Stimulated activated CD4-positive, alpha-beta T cell treated with anti-CD3 and anti-CD28 coated beads, TNF-alpha, amount 100 ng/mL, for 48 hours (primary cell): ENCODE measurements at places on chromosomes 4 and X.
A peak's percentile ranks its signal among the peaks of the same experiment; 100 is the strongest.

DNA sequence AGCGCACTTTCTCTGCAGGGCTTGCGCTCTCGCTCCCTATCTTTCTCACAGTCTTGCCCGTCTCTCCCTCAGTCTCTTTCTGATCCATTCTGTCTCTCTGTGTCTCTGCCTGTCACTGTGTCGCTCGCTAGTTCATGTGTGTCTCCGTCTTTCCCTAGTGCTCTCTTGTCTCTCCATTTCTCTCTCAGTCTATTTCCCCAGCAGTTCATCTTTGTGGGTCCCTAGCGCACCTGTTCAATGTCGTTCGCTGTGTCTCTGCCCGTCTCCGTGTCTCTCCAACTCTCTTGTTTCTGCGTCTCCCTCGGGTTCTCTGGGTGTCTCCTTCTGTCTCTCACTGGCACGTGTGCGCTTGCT, 1.5 kb downstream of the GPR101 start:
- no peak for DNase-seq

GRCh38 chrX:44400588-44400987, 57.1 kb upstream of the EFHC2 start:
- peak; percentile 32 for DNase-seq

GRCh38 chr4:17094159-17094875, 195.9 kb upstream of the LDB2 start:
- no peak for DNase-seq

DNA sequence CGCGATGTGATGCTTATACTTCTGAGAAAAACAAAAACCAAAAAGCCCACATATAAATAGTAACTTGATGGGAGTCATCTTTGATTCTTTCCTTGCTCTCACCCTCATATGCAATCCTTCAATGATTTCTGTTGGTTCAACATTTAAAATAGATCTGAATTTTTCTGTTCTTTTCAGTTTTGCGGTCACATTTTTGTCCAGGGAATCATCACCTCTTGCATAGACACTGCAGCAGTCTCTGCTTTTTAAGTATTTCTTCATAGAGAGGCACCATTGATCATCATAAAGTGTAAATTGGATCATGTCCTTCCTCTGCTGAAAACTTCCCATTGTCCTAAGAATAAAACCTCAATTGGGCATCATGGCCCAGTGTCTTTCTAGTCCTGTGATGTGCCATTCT, 81.1 kb upstream of the SLC4A4 start:
- DNase-seq: no peak

DNA sequence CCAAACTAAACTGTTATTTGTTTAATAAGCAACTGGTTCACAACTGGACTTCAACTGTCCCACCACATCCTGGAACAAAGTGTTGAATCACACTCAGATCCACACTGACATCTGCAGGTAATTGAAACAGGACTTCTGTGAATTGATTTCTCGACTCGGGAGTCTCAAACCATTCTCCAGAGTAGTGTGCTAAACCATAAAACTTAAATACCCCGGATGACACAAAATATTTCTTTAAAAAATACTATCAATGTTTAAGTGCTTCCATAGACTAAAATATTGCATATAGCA, 95.4 kb upstream of the PLAC1 start:
- no peak for DNase-seq

GRCh38 chrX:147739196-147739595, 172.5 kb upstream of the FMR1 start:
- DNase-seq: no peak

DNA sequence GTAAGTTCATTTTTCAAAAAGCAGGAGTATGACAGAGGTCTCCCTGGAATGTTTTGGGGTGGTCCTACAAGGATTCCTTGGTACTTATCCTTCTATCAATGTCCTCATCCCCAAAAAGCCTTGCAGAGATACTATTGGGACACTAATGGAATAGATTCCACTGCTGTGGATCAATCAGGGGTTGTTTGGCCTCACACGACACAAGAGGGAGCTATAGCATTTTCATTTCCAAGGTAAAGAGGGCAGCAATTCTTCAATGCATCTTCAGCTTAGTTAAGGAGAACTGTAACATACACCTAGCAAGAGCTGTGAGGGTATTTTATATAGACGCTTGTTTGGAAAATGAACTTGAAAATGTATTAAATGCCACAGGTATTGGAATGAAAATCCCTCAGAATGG, 50.9 kb downstream of the USP26 start:
- no peak for DNase-seq

GRCh38 chrX:72312311-72312940, 6.7 kb upstream of the CITED1 start:
- no peak for DNase-seq

GRCh38 chr4:151887816-151888180, 127.0 kb upstream of the GATB start:
- DNase-seq: no peak

GRCh38 chr4:173522160-173522950, 7.7 kb downstream of the HAND2 start:
- no peak for DNase-seq

GRCh38 chrX:40171513-40172400, 74.0 kb upstream of the BCOR start:
- no peak for DNase-seq

DNA sequence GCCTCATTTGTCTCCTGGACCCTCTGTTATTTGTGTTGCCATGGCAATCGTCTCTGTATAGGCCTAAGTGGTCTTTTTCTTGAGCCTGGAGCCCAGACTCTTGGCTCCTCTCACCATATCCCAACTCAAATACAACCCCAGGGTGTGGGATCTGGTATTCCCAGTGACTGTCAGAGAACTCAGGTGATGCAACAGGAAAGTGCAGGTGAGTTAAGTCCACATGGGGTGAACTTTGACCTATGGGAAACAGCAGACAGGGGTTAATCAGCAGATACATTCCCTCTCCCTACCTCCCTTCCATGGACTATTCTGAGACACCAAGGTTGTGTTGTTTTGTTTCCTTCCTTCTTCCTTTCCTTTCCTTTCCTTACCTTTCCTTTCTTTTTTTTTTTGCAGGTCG, 130.9 kb upstream of the RPS6KA3 start:
- no peak for DNase-seq

GRCh38 chr4:56817840-56818491, 3.5 kb downstream of the SPINK2 start:
- DNase-seq: peak; percentile 19

- DNase-seq: no peak
Observed at GRCh38 chr4:25838526-25838925, 24.3 kb downstream of the SEL1L3 start.

- no peak for DNase-seq
Observed at GRCh38 chrX:45172890-45173289, 27.8 kb downstream of the DIPK2B start.

GRCh38 chr4:8045909-8046308, 106.2 kb upstream of the AFAP1 start:
- DNase-seq: no peak

- DNase-seq: no peak
Observed at GRCh38 chrX:19695884-19696283, 180.6 kb upstream of the MAP3K15 start.

- no peak for DNase-seq
Observed at GRCh38 chrX:47828984-47829383, 7.7 kb upstream of the ZNF81 start.

GRCh38 chrX:119669424-119670037, 23.4 kb downstream of the SEPTIN6 start:
- DNase-seq: no peak

DNA sequence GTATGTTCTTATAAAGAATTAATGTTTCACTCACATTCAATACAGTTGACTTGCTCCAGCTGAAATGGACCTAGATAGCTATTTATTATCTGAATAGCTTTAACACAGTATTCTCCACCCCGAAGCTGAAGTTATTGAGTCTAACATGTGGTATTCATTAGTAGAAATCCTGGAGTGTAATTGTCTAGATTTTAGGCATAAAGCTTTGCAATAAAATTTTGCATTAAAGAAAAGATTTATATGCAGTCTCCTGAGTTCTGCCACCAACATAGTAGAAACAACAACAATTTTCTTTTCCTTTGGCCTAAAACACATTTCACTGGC, 90.2 kb upstream of the DCLK2 start:
- DNase-seq: no peak

DNA sequence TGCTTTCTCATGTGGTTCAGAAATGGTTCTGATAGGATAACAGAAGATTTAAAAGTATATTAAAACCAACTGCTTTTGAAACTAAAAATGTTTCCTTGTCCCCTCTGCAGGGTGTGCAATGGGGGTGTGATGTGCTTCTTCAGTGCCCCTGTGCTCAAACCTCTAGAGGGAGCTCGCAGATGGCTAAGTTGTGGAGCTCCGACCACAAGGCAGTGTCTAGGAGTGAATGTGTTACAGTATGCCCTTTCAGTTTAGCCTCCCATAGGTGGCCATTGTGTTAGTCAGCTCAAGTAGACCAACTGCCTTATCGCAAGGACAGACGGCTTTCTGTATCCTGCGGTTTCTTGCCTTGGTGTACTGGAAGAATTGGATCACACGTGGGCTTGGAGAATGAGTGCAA, 130.5 kb downstream of the TENT5D start:
- DNase-seq: no peak

DNA sequence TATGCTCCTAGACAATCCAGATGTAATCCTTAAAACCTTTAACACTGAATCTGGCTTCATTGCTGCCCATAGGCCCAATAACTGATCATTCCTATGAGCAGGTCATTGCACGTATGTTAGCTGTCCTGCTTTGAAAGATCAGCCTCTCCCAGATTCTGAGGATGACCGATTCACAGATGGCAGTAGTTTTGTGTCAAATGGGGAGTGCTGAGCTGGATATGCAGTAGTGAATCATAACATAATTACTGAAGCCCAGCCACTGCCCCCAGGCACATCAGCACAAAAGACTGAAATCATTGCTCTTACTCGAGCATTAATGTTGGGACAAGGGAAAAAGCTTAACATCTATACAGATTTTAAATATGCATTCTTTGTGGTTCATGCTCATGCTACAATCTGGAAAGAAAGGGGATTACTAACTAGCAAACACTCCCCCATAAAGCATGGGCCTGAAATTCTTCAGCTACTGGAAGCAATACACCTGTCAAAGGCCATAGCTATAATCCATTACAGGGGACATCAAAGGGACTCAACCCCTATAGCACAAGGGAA, 16.4 kb upstream of the ZNF280C start:
- no peak for DNase-seq

DNA sequence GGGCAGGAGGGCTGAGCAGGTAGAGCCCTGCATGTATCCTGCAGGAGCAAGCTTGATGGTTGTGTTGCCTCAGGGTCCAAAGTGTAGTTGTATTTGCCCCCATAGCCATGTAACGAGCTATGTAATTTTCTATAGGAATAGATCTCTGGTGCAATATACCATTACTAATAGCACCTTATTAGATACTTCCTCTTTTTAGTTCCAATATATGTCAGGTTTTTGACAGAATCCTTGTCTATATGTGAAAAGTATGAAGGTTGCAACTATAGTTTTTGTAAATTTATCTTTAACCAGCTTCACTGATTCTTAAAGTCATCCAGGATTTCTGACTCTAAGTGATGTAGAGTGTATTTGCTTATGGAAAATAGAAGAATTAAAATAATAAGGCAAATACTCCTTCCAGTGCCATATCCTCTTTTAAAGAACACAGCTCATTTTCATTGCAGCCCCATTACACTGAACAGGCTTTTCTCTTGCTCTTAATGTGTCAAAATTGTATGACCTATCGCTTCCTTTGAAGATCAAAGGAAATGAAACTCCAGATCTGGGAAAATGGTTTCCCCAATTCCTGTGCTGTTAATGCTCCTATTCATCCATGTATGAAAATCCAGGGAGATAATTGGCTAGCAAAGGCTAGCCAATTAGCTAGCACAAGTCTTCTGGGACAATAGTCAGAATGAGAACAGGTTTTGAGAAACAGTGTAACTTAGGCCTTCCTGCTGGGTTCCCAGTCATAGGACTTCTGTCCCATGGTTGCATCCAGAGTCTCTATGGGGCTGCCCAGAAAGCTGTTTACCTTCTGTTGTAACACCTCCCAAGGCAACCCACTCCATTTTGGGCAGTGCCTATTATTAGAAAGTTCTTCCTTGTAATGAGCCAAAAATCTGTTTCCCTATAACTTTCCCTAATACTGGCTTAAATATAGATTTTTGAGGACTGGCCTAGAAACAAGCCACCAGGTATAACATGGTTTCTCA, 90.6 kb downstream of the TSPAN7 start:
- DNase-seq: no peak

DNA sequence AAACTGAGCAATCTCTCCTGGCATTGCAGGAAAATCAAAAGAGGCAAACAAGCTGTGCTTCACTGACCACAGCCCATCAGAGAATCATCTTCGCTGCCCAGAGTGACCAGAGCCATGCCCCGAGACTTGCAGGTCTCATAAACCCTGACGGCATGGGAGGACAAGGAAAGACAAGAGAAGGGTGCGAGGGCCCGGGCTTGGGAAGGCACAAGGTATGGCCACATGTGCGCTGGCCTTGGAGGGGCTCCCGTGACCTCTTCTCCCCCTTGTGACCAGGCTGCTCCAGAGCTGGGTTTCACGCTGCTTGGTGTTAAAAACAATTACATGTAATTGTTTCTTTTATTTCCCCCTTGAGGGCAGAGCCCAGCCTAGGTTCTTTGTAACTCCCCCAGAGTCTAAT, 20.8 kb downstream of the DCTD start:
- no peak for DNase-seq

GRCh38 chrX:25596921-25597320, 541.2 kb upstream of the MAGEB18 start:
- DNase-seq: no peak

- no peak for DNase-seq
Observed at GRCh38 chr4:144294211-144294610, 153.7 kb upstream of the GYPA start.

GRCh38 chr4:145935253-145936141, 3.1 kb downstream of the ZNF827 start:
- DNase-seq: no peak

DNA sequence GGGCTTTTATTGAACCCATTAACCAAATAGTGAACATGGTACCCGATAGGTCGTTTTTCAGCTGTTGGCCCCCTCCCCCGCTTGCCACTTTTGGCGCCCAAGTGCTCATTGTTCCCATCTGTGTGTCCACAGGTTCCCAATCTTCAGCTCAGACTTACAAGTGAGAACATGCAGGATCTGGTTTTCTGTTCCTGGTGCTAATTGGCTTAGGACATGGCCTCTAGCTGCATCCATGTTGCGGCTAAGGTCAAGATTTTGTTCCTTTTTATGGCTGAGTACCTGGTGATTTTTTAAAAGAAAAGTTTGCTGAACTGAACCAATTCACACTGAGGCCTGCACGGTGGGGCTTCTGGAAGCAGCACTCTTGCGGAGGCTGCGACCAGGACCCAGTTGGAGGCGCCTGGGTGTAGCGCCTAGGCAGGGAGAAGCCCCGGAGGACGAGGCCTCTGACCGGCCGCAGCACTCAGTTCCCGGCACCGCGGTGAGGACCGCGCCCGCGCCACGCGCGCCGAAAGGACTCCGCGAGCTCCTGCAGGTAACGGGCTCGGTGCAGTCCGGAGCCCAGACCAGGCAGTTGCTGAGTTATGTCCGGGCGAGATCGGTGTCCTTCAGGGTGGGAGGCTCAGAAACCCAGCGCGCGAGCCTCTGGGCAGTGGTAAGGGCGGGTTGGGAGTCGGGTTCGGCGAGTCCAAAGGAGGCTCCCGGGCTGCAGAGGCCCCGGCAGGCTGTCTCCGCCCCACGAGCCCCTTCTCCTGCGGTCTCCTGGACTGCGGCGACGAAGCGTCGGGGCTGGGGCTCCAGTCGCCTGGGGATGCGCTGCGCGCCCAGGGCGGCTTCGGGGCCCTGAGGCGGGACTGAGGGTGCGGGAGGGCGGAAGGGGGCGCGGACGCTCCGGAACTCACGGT, 15.8 kb upstream of the SLC25A4 start:
- no peak for DNase-seq
